ENCODE measurements at places on chromosomes 1 and 21.

GRCh38 chr1:176391621-176392020 is 71.4 kb upstream of the PAPPA2 start:
- no peak for DNase-seq

DNA sequence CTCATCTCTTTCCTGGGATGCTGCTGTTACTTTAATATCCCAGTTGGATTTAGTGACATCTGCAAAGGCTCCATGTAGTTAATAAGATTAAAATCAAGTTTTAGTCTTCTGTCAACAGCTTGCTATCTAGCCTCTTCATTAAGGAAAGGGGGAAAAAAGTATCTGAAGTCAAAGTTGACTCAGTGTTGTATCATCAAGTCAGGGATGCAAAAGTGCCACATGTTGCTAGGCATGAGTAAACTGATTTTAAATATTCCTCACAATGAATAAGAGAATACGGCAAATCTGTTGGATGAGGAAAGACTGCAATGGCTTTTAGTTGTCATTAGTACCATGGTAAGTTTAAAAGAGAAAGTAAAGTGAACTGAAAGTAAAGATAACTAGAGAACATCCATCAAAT is 383.2 kb upstream of the ZRANB2 start:
- no peak for DNase-seq

DNA sequence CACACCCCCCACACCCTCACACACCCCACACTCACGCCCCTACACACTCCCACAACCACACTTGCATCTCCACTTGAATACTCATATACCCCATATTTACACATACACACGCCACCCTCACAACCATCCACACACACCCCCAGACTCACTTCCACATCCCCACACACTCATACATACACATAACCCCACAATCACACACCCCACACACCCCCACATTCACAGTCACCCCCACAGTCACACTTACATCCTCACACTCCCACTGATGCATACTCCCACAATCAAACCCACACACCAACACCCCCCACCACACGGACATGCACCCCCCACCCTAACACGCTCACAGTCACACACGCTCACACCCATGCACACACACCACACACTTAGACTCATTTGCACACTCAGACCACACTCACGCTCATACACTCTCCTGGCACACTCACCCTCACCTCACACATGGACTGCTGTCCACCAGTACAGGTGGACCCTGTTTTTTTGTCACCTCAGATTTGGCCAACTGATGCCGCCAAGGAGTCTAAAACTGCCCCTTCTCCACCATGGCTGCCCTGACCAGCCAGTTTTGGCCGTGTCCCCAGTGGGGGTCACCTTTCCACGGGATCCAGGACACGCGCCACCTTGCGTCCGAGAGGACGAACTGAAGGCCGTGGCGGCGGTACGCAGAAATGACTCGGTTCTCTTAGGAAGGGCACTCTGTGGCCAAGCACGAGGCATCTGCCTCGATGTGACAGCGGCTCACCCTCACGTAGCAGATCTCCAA is 45.3 kb upstream of the EDN2 start:
- no peak for DNase-seq

DNA sequence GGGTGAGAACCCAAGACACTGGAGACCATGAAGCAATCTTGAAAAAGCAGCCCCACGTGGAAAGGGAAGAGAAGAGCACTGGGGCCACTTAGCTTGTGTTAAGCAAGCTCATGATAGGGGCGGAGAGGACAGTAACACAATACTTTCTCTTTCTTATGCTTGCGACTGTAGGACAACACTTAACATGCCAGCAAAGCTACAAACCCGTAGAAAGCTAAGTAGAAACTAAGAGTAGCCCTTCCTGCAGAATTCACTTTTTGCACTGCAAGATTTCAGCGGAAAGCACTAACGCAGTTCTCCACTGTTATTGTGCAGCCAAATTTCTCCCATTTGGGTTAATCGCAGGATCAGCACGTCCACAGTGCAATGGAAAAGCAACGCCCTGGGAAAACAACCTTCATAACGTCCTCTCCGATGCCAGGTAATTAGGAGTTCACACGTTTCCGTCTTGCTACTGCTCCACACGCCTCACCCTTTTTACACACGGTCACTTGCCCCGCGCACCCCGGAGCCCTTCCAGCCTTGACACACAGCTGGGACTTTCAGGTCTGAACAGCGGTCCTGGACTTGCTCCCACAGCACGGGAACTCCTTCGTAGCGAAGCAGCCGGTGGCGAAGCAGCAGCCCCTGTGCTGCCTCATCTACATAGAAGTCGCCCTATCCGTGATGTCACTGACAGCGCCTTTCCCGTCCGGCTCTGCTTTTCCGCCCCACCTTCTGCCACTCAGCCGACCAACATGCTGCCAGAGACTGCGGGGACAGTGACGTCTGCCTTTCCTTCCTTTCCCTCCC is 148.6 kb downstream of the PPIAL4G start:
- DNase-seq = peak; percentile 67

GRCh38 chr1:235014756-235015155 is 113.9 kb downstream of the TOMM20 start:
- DNase-seq = no peak

GRCh38 chr1:224819861-224820260 is 109.6 kb upstream of the DNAH14 start:
- DNase-seq = no peak

DNA sequence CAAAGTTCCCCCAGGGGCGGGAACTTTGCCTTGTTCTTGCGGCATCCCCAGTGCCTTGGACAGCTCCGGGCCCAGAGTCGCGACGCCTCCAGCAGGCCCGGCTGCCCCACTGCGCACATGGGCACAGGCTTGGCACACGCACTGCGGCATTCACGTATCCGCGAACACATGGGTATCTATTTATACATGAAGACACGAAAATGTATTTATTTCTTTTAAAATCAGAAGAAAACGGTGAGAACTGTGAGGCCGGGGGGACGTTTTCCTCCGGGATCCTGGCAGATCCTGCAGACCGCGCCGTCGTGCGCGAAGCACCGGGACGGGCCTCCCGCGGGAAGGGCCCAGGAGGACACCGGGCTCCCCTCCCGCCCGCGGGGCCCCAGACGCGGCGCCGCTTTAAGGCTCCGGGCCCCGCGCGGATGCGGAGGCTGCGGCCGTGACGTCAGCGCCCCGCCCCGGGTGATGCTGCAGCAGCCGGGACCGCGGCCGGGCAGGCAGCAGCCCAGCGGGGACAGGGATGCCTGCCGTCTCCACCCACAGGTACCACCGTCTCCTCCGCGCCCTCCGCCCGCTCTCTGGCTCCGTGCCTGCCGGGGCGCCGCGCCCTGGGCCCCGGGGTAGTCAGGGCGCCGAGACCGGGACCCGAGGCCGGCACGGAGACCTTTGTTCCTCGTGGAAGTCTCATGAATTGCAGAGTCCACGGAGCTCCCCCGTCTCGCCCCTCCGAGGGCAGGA is at the start of gene SLC45A1:
Gene SLC45A1 (plus strand): TSS at position 468 of the 735 bp plus-strand sequence. CDS start 6,216 bp downstream, outside the sequence.
- DNase-seq = peak; percentile 65

- DNase-seq = no peak
Measured at GRCh38 chr1:147840909-147841308, 61.7 kb upstream of the GJA8 start.

DNA sequence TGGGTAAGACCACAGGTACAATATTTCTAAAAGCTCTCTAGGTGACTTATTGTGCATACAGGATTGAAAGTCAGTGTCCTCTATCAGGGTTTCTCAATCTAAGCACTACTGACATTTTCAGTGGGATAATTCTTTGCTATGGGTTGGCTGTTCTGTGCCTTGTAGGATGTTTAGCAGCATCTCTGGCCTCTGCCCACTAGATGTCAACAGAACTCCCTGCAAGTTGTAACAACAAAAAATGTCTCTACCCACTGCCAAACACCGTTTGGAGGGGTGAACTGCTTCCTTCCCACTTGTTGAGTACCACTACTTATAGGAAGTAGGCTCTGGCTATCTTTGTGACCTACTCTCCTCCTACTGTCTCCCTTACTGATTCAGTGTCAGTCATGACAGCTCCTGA is 90.1 kb upstream of the ZRANB2 start:
- DNase-seq = no peak

DNA sequence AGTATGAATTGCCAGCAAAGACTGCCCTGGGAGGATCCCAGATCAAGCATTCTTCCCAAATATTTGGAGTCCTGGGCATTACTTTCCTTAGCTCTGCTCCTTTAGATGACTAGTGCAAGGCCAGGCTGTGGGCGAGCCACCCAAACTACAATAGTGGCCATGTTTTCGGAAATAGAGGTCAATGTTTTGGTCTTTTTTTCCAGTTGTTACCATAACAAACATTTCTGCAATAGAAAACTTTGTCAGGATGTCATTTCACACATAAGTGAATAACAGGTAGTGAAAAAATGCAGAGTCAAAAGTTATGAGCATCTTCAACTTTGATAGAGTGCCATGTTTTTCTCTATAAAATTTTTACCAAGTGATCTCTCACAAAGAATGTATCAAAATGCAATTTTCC is 25.2 kb upstream of the OR10J4 start:
- DNase-seq = no peak

GRCh38 chr21:28516991-28517592 is 475.6 kb downstream of the LTN1 start:
- peak; percentile 11 for DNase-seq

GRCh38 chr1:179190861-179191260 is 38.6 kb downstream of the ABL2 start:
- DNase-seq = no peak

DNA sequence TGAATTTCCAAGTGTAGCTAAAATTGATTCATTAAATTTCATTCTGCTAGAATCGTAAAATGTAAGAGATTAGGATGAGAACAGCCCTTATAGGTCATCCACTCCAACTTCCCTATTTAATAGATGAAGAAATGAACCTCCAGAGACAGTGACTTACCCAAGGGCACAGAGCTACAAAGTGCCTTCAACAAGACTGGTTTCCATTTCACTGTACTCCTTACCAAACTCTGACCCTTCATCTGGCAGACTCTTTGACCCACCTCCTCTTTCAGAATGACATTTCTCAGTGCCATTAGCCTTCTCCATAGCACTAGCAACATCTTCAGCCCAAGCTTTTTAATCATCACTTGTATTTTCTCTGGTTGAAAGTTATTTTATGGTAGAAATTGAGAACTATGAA is 161.3 kb downstream of the NEK7 start:
- no peak for DNase-seq

- DNase-seq = no peak
Measured at GRCh38 chr1:29858646-29859045, 622.3 kb downstream of the PTPRU start.

GRCh38 chr1:19139711-19140110 is 70.4 kb downstream of the UBR4 start:
- DNase-seq = no peak

- no peak for DNase-seq
Measured at GRCh38 chr21:43716376-43717165, 2.4 kb upstream of the PDXK start.

GRCh38 chr1:227758366-227758765 is 23.1 kb downstream of the SNAP47 start:
- DNase-seq = no peak

DNA sequence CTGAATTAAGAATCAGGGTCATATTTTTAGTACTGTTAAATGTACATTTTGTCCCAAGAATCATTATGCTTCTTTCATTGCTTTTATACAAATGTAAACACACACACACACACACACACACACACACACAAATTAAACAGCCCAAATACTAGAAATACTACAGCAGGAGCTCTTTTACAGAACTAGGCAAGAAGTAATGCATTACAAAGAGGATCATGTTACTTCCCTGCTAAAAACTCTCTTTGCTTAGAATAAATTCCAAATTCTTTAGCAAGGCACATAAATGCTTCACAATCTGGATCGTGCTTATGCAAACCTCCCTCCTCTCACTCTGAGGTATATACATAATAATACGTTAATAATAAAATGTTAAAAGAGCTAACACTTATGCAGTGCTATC is 720.4 kb upstream of the ADGRL4 start:
- no peak for DNase-seq

- peak; percentile 42 for DNase-seq
Measured at GRCh38 chr21:36927719-36928117, 38.8 kb downstream of the HLCS start.

DNA sequence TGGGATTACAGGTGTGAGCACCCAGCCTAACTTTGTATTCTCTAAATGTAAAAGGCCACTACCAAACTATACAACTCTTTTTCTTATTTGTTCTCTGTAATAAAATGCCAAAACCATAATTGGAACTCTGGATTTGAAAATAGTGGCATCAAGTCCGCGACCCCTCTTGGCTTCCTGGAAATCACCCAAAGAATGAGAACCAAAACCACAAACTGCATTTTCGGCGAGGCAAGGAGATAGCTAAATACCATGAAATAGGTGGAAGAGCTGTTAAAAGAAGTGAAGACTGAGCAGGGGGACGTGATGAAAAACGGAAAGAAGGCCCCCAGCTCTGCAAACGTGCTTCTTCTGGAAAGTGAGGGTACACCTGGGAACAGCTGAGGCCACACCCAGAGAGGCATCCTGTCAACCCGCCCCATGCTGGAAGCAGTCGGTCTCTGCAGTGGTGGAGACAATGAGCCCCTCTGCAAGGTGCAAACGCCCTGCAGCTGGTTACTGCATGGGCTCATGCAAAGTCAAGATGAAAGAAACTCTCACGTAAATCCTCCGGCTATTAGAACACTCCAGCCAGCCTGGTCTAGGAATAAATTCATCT is 22.5 kb downstream of the VPS26C start:
- DNase-seq = no peak

DNA sequence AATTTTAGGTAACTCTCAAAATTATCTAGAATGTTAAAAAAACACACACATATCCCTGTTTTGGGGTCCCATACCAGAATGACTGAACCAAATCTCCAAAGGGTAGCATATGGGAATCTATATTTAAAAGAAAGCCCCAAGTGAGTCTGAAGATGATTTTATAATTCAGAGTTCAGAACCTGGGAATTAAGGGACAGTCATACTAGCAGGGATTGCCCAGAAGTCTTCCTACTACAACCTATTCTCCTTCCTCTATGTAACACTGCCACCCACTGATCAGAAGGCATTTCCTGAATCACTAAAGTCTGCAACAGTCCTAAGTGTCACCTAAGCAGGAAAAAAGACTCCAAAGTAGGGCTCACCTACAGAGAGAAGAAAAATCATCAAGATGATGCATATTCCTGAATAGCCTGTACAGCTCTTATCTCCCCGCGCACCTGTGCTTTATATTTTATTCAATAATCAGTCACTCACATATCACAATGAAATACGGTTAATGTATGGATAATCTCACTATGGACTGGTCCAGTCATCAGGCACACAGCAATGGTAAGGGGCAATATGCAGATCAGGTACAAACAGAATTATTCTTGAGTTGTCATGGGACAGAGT is 4.9 kb downstream of the RGS1 start:
- DNase-seq = no peak

- peak; percentile 17 for DNase-seq
Measured at GRCh38 chr1:205918955-205919746, 24.1 kb downstream of the SLC26A9 start.

DNA sequence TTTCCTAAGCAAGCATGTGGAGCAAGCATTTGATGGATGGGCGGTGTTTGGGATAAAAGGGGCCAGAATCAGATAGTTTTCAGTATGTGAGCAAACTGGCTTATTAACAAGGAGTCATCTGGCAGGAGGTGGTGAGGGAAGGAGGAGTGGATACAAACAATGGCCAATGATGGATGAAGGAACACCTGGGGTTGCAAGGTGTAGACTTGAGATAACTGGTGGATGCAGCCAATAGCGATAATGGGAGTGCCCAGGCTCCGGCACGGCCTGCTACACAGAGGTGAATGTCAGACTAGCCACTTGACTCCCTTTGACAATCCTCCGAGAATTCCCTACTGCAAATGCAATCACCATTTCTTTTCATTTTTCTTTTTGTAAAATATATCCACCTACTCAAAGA is 41.7 kb downstream of the C8B start:
- no peak for DNase-seq

GRCh38 chr21:40255518-40256444 is 388.5 kb downstream of the PCP4 start:
- DNase-seq = no peak

GRCh38 chr1:174954671-174955669 is 44.8 kb upstream of the CACYBP start:
- DNase-seq = no peak
